T-helper 9 cell (primary cell): ENCODE measurements at places on chromosomes 1 and 21.
A peak's percentile ranks its signal among the peaks of the same experiment; 100 is the strongest.

DNA sequence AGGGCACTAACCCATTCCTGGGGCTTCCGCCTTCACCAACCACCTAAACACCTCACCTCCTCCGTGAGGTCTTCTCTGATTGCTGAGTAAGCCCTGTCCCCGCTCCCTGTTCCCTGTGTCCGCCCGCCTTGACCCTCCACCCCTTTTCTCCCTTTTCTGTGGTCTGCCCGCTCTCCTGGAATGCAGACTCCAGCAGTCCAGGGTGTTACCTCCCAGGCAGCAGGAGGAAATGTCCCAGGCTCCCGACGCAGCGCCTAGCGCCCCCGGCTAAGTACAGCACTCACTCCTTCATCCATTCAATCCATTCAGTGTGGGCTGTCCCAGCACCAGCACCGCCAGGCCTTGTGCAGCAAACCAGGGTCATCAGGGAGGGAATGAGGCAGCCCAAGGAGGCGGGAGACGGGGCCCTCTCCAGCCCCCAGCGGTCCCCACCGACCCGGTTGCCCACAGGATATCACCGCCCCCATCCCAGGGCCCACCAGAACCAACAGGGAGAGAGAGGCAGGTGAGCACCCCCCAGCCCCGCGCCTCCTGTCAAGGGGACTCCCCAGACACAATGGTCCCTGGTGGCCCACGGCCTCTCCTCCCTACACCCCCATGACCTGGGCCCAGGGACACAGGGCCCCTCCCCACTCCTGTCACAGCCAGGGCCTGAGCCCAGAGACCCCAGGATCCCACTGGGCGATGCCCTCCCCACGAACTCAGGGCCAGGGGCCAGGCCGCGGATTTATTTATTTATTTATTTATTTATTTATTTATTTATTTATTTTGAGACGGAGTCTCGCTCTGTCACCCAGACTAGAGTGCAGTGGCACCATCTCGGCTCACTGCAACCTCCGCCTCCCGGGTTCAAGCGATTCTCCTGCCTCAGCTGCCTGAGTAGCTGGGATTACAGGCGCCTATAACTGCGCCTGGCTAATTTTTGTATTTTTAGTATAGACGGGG, 10.2 kb downstream of the TNFRSF14 start:
- DNase-seq = no peak

GRCh38 chr1:162069334-162070093, at the start of gene NOS1AP:
TSS of gene NOS1AP (plus strand) at chr1:162069691. CDS start at chr1:162070178, 487 bp downstream.
- peak; percentile 59 for DNase-seq

DNA sequence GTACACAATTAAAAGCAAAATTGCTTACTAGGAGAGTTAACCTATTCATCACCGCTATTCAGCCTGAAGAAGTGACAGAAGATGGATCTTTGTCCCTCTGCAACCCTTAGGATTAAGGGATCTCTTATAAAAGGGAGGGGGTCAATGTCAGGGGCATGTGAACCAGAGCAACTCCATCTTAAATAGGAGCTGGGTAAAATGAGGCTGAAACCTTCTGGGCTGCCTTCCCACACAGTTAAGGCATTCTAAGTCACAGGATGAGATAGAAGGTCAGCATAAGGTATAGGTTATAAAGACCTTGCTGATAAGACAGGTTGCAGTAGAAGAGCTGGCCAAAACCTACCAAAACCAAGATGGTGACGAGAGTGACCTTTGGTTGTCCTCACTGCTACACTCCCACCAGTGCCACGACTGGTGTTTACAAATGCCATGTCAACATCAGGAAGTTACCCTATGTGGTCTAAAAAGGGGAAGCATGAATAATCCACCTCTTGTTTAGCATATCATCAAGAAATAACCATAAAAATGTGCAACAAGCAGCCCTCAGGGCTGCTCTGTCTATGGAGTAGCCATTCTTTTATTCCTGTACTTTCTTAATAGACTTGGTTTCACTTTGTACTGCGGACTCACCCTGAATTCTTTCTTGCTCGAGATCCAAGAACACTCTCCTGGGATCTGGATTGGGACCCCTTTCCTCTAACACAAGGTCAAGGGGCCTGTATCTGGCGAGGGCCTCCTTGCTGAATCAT, 35.3 kb upstream of the NEK2 start:
- no peak for DNase-seq

DNA sequence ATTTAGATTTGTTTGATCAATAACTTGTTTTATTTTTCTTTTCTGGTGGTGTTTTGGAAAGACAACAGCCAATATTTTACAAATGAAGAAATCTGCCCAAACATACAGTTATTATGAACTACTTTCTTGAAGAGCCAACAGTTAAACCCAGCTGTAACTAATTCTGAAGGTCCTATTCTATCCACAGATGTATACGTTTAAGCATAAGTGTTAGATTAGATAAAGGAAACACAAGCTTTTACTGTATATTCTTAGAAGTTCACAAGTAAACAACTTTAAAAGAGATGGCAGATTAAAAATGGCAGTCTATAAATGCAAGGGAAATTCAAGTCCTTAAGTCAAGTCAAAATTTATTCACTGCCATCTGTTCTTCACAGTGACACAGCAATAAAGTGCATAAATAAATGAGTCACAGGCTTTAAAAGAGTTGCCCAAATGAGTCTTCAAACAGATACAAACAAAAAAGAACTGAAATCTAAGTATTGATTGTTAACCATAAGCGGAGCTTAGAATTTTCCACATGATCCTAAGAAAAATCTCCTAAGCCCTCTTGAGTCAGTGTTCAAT, 49.9 kb upstream of the KCNH1 start:
- DNase-seq = no peak

- no peak for DNase-seq
These were observed 93.7 kb upstream of the C1orf174 start for GRCh38 chr1:3993619-3994375.

GRCh38 chr1:30507016-30507312, 216.4 kb downstream of the MATN1 start:
- DNase-seq = no peak

DNA sequence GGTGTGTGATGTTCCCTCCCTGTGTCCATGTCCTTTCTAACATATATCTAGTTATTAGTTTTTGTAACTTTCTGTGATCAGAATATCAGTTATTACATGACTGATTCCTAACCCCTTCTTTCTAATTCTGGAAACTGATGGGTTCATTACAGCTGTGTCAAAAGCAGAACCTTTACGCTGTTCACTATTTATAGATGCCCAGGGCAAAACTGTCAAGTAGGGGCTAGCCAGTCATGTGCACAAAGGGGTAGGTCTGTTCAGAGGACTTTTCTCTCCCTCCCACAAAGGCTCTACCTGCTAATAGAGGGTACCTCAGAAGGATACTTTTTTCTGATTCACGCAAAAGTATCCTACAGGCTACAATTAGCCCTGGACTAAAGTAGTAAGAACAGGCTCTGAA, 79.2 kb downstream of the NRDC start:
- DNase-seq = no peak

DNA sequence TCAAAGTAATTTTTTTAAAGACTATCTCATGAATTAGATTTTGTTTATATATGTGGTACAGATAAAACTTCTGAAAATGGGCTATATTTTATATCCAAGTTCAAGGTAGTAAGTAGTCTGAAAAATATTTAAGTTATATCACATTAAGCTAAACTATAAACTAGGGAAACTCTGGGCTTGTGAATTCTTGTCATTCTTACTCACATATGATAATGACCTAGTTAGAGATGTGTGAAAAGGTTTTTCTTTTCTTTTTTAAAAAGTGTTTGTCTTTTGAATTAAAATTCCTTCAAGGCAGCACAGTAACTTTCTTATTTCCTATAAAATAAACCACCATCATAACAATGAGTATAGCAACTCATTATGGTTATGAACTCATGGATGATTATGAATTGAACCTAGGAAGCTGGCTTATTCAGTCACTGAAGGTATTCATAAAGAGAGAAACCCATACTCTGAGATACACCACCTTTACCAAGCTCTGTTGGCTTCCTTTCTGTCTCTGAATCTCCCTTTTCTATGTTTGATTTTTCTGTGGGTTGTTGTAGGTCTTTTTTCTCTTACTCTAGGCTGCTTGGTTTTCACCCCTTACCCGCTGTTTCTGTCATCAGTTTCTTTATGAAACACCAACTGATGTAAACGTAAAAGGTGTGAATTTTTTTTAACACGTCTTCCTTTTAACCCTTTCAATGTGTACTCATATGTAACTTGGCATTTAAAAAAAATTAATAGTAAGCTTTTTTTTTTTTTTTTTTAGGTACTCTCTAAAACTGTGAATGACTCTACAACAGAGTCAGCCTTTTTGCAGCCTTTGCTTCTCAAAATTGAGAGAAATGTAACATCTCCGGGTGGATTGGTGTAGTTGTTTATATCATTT, 25.2 kb downstream of the IL12RB2 start:
- DNase-seq = no peak

DNA sequence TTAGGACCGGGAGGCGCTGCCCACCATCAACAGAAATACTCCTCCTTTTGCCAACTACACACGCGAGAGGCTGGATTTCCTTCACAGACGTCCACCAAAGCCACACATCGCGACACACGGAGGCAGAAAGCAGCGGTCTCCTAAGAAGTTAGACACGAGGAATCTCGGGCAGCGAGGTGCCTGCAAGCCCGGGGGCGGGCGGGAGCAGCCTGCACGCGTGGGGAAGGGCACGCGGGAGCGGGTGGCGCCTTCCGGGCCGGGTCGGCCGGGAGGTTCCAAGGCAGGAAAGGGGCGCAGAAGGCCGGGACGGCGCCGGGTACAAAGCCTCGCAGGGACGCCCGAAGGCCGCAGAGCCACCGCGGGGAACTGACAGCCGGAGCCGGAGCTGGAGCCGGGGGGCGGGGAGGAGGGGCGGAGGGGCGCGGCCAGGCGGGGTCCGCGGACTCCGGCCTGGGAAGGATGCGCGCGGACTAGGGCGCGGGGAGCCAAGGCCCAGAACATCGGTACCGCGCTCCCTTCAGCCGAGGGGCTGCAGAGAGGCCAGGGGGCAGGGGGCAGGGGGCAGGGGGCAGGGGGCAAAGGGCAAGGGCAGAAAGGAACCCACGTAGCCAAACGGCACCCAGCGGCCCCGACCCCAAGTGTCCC, 722 bp downstream of the NPHP4 start:
- DNase-seq = peak; percentile 41

DNA sequence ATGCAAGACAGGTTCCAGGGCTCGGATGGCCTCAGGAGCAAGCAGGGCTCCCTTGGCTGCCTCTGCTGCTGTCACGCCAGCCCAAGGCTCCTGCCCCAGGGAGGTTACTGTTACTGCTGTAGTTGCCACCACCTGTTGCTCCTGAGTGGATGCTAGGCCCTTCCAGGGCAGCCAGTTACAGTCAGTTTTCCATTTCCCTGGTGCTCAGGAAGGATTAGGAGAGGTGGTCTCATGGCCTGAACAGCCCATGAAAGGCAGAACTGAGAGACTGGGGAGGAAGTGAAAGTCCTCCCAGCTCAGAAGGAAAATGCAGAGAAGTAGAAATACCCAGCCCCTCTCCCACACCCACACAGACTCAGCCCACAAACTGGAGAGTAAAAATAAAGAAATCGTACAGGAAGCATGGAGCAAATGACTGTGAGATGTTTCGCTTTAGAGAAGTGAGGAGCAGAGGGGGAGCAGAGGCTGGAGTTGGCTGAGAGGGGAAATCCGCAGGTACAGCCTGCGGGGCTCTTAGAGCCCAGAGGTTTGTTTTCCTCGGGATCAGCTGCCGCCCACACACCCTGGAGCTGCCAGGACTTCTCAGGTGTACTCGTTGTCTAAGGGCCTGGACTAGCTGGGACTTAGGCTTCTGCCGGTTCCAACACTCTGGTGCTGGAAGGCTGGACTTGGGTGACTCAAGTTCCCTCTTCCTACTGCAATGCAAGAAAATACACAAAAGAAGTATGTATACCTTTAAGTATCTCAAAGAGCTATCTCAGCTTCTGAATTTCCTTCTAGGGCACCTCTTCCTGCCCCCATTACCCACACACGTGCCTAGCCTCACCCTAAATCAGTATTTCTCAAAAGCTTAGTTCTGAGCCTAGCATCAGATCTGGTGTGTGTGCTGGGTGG, 2.3 kb downstream of the IL6R start:
- DNase-seq = no peak

DNA sequence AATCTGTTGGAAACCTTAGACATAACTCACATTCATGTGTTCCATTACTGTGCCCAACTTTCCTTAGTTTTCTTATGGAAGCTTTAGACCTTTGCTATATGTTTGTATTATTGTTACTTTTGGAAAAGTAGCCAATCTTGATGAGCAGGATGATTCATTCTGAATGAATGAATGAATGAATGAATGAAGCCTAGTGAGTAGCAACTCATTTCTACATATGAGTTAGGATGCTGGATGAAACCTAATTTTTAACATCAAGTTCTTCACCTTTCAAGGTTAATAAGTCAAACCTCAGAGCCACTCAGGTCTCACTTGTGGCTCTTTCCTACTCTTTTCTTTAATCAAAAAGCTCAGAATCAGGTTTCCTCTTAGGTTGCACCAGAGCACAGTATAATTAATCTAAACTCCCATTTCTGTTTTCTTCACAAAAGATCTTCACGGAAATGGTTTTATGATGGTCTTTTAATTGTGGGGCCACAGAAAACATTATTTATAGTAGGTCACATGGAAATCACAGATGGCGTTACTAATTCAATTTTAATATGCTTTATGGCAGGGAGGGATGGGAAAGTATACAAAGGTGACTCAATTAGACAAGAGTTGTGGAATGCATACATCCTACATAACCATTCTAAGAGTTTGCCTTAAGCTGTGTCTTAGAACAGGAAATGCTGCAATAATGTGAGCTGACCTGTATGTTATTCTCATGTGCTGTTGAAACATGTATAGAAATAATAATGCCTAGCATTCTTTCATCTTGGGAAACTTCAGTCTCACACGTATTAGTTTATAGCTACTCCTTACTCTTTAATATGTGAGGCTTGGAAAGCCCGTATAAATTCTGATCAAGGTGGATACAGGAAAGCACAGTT, 4.5 kb upstream of the DDX59 start:
- DNase-seq = no peak

GRCh38 chr21:46183910-46184624, at the start of gene SPATC1L:
TSS of gene SPATC1L (minus strand) at chr21:46184459. CDS start at chr21:46182816, 1,643 bp downstream.
- no peak for DNase-seq

GRCh38 chr1:221940631-221941030, 198.7 kb upstream of the DUSP10 start:
- DNase-seq = no peak
